GM23248 (cell line): ENCODE measurements at places on chromosomes 2 and 18. TPM values are rescaled to one million over a fixed set of nuclear protein-coding genes. Genes with fewer than 3 reads are reported as not detected.

SIX3 gene
- not detected in 2 replicates for total RNA-seq

DSG4 gene
- total RNA-seq = not detected in 2 replicates

RAX gene
- not detected in 2 replicates for total RNA-seq

REG3G gene
- total RNA-seq = not detected in 2 replicates

GRCh38 chr2:97747285-97747684 is 33.9 kb downstream of the ZAP70 start:
- no peak for DNase-seq

DNA sequence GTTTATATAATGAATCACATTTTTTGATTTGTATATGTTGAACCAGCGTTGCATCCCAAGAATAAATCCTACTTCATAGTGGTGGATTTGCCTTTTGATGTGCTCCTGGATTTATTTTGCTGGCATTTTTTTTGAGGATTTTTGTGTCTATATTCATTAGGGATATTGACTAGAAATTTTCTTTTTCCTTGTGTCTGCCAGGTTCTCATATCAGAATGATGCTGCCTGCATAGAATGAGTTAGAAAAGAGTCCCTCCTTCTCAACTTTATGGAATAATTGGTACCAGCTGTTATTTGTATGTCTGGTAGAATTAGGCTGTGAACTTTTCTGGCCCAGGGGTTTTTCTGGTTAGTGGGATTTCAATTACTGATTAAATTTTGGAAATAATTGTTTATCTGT is 457.4 kb upstream of the DSEL start:
- DNase-seq = no peak

DNA sequence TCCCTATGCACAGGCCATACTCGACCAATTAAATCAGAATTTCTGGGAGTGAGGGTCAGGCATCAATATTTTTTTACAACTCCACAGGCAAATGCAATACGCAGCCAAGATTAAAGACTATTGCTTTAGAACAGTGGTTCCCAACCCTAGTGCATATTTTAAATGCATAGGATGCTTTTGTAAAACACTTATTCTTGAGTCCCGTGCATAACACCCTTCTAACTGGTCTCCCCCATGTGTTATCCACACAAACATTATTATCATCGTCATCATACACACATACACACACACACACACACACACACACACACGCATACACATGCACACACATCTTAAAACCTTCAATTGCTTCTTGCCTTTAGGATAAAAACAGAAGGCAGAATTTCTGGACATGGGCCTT is 145.0 kb upstream of the PELI1 start:
- DNase-seq = no peak

DNA sequence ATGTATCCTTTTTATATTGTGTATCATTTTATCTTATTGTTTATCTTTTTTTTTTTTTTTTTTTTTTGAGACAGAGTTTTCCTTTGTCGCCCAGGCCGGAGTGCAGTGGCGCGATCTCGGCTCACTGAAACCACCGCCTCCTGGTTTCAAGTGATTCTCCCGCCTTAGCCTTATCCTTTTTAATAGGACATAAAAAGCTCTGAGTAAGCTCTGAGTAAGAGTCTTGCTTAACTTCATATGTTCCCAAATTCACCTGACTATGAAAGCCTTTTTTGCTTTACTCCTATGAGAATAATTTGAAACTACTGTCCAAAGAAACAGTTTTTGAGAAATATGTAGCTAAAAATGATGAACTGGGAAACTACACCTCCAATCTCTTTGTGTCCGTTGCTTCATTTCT is 525.5 kb downstream of the IRS1 start:
- peak; percentile 21 for DNase-seq

DNA sequence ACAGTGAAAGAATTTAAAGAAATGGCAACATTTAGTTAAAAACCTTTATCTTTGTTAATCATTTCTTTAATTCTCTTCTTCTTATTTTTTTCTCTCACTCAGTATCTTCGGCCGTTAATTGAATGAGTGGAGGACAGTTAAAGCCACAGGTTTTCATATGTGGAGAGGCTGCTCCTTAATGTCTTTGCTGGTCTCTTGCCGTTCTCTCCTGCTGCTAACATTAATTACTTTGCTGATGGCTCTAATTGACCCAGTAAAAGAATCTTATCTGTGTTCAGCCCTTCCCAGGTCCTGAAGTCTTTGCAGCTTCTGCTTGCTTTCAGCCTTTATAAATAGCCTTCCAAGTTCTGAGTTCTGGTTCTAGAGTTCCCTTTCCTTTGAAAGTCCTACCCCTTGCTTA is 77.1 kb downstream of the ADAM23 start:
- DNase-seq = no peak

DNA sequence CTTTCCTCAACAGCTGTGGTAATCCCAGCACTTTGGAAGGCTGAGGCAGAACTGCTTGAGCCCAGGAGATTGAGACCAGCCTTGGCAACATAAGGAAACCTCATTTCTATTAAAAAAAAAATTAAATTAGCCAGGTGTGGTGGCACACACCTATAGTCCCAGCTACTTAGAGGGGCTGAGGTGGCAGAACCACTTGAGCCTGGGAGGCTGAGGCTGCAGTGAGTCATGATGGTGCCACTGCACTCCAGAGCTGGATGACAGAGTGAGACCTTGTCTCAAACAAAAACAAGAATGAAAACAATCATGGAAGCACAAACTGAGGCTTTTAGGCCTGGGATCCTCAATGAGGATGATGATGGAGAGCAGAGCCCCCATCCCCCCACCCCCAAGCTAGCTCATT is 19.8 kb downstream of the GAREM1 start:
- no peak for DNase-seq

GRCh38 chr2:80407377-80407776 is 102.8 kb upstream of the LRRTM1 start:
- DNase-seq = no peak

- DNase-seq = no peak
Measured at GRCh38 chr18:79356435-79356834, 39.3 kb upstream of the NFATC1 start.

GRCh38 chr2:187554011-187554703 is at the start of gene TFPI:
Gene TFPI, minus strand, starts transcription at chr2:187554435. Its CDS starts 50,667 bp downstream, at chr2:187503768.
- peak; percentile 80 for DNase-seq

DNA sequence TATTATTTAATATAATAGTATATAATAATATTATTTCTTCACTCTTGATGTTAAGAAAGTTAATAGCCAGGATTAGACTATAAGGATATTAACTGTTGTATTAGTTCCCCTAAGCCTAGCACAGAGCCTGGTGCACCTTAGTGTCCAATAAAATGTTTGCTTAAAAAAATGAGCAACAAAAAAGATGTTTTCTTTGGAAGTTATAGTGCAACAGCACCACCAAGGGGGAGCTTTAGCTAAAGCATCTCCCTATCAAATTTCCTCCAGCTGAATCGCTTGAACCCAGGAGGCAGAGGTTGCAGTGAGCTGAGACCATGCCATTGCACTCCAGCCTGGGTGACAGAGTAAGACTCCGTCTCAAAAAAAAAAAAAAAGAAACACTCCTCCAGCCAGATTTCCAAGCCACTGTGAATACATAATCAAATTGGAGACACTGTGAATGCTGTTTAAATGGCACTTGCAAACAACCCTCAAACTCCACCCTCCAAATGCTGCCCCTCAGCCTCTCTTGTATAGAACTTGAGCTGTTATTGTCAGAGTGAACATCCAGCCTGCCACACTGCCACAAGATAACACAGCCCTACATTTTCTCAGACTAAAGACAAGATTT is 221.9 kb downstream of the DYM start:
- DNase-seq = peak; percentile 68
